ENCODE measurements at places on chromosomes 7 and 10. TPM values are rescaled to one million over a fixed set of nuclear protein-coding genes. Genes with fewer than 3 reads are reported as not detected.

DNA sequence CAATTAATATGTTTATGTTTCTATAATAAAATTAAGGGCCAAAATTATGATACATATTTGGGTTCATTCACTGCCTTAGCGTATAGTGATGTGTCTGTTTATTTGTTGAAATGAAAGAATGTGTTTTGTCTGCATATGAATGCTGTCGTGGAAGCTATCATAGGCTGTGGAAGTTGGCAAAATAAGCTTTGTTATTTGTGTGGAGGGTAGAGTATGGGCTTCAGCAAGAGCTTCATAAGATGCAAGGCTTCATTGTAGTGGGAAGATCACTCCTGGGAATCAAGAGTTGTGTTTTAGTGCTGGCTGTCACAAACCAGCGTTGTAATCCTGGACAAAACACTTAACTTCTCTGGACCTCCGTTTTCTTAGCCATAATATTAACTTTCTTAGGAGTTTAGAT lies 2.5 kb downstream of the SLK start:
- DNase-seq: no peak

Gene MBLAC1
- 8.8 TPM for total RNA-seq

- peak; percentile 70 for DNase-seq
Observed at GRCh38 chr7:22442187-22442881, 57.7 kb downstream of the STEAP1B start.

DNA sequence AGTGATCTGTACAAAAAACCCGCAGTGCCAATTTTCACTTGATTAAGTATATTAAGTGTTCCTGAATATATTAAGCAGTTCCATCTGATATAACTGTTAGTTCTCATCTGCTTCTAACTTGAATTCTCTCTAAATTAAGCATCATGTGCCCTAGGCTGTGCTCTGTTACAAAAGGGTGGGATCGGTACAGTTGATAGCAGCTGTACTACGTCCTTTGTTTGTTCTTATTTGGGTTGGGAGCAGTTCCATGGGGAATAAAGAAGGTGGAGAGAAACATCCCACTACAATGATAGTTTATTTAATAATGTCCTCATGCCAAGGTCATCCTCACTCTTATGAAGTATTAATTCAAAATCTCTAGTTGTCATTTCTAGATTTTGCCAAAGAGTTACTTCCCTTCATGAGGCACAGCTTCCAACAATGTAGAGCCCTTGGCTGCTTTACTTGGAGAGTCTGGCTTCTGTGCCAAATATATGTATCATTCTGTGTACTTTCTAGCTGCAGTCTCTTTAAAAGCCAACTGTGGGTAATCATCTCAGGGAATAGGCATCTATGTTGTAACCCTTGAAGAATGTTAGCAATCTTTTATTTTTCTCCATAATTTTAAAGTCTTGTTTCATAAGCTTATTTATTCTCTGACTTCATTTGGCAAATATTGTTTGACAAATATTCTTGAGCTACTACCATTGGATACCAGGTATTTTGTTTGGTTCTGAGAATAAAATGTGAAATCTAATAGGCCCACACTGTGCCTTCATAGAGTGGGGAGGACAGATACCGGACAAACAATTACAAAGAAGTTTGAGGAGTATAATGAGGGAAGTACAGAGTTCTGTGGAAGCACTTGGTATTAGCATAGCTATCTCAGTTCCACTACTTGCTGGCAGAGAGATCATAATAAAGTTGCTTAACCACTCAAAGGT lies 22.4 kb upstream of the AHR start:
- DNase-seq: no peak
